ENCODE measurements at places on chromosomes 2 and 18. TPM values are rescaled to one million over a fixed set of nuclear protein-coding genes. Genes with fewer than 3 reads are reported as not detected.

The FAM136A gene
- total RNA-seq = 21.7 TPM

DNA sequence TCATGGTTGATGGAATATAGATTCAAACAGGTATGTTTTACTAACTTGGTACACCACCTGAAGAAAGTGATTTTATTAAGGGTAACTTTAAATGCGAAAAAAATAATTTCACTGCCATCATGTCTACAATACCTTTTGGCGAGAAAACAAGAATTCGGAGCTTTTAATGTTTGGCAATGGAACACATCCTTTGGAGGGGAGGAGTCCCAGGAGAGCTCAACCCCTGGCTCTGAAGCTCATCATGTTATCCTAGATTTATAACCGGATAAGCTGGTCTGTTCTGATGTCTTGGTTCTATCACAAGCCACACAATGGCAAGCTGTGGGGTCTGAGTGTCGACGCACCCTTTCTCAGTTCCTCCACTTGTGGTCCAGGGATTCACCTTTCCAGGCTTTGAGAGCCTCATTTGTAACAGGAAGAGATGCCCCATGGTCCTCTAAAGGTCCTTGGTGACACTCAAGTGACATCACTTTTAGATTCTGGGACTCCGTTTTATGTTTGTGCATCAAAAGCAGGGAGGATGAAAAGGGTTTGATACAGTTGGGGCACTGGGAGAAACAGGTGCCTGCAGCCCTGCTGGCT is 172.7 kb downstream of the BCL2 start:
- DNase-seq = no peak

DNA sequence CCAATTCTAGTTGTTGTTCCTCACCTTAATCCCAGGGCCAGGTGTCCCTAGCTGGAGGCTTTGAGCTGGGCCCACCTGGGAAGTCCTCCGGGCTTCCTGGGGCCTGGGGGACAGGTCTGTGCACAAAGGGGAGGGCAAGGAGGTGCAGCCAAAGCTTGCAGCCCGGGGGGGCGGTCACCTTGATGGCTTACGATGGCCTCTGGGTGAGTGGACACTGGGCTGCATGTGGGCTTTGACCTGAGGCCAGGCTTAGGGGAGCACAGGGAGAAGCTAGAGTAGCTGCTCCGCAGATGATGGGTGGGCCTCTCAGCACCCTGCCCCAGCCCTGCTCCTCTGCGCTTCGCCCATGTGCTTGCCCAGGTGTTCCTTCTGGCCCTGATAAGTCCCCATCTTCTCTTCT is 41.8 kb upstream of the HAAO start:
- peak; percentile 63 for DNase-seq

The DSC3 gene
- total RNA-seq = 1.6 TPM

- peak; percentile 53 for DNase-seq
Observed at GRCh38 chr18:78727057-78727739, 252.4 kb upstream of the SALL3 start.

GRCh38 chr2:3249476-3249962 is 128.1 kb downstream of the EIPR1 start:
- no peak for DNase-seq

The PLB1 gene
- total RNA-seq = 4.2 TPM

The ICA1L gene
- 2.3 TPM for total RNA-seq

- DNase-seq = no peak
Observed at GRCh38 chr18:73579698-73580097, 567.9 kb downstream of the FBXO15 start.

The SESTD1 gene
- 107 TPM for total RNA-seq

The UGT1A10 gene
- total RNA-seq = not detected

DNA sequence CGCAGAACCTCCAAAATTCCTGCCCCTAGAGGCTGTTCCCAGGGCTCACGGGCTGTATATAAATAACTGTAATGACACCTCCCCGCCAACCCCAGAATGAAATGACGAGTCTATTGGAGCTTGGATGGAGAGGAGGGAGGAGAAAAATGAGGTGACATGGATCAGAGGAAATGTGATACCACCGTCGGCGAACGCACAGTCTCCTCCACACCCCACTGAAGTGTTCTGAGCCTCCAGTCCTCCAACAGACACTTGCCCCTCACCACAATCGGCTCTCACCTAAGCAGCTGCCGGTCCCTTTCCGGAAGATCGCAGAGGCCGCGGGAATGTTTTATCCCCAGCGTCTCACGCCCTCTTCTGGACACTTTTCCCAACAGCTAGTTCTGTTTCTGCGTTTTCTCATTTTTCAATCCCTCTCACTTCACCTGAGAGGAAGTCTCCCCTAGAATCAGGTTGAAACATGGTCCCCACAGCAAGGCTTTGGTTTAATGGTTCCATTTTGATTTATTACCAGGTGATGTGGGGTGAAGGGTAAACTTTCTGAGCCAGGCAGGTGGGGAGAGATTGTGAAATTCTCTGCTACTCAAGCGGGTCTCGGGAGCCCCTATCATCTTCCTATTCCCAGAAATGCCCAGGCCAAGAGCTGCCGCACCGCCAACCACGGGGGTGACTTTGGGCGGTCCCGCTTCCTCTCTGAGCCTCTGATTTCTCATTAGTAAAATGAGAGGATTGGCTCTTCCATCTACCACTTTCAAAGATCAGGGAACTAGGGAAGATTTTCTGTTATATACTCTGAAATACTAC is 9.1 kb upstream of the MYO5B start:
- no peak for DNase-seq

- no peak for DNase-seq
Observed at GRCh38 chr2:127011231-127011661, 95.7 kb downstream of the BIN1 start.

DNA sequence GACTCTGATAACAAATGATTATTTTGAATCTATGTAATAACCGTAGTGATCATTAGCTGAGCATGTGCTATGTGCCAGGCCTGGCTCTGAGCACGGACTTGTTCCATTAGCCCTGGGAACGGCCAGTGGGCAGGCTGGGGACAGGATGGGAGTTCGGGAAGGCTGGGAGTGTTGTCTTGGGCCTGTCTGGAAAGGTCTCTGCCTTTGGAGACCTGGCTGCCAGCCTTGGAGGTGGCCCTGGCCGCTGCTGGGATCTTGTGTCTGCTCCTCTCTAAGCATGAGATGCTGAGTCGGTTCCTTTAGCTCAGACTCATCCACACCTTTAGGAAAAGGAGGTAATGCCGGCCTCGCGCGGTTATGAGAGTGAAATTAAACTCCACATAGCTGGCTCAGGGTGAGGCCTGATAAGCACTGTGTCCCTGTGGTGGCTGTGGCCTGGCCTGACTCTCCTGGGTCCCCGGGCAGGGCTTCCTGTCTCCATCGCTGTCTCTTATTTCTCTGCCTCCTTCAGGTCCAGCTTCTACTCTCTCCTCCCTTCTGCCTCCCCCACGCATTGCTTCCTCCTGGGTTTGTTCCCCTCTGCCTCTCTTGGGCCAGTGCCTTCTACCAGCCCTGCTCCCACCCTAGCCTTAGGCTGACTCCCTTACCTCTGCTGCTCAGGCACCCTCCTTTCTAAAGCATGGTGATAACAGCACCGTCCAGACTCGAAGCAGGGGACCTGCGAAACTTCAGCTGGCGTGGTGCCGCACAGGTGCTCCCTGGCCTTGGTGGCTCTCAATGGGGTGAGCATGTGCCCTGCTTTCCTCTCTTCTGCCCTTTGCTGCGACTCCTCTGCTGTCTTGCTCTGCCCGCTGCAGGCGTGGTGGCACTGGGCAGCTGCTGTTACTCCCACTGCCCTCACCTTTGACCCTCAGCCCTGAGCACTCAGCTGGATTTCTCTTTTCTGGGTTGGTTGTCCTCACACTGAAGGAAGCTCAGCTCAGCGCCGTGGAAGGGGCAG is 41.8 kb downstream of the NCK2 start:
- no peak for DNase-seq

- DNase-seq = no peak
Observed at GRCh38 chr2:172282944-172283343, 144.4 kb upstream of the ITGA6 start.

GRCh38 chr2:181743723-181744031 is 63.4 kb upstream of the NEUROD1 start:
- no peak for DNase-seq

DNA sequence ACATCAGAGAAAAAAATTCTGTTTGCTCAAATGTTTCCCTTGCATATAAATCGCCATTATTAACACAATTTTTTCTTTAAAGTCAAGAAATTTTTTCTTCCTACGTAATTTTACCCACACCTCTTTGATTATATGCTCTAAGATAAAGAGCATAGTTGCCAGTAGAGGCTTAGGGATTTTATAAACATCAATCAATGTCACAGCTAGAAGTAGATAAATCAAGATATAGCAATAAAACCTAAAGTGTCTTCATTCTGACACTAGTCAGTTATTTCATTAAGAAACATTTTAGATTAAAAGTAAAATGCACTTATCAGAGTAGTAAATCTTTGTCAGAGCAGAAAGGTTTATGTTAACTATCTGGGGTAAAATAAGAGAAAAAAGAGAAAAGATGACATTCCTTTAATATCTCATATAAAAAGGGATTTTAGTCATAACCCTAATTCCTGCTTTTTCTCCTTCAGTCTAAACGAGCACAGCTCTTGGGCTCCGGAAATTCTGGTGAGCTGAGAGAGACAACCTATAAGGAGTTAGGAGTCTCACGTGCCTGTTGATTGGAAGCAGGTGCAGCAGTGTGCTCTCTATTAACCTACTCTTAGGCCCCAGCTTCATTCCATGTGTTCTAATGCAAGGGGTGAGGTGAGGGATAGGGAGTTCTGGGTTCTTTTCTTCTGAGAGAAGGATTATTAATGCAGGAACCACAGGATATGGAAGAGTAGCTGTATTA is 172.4 kb upstream of the GULP1 start:
- no peak for DNase-seq

The EPHA4 gene
- 31.9 TPM for total RNA-seq

DNA sequence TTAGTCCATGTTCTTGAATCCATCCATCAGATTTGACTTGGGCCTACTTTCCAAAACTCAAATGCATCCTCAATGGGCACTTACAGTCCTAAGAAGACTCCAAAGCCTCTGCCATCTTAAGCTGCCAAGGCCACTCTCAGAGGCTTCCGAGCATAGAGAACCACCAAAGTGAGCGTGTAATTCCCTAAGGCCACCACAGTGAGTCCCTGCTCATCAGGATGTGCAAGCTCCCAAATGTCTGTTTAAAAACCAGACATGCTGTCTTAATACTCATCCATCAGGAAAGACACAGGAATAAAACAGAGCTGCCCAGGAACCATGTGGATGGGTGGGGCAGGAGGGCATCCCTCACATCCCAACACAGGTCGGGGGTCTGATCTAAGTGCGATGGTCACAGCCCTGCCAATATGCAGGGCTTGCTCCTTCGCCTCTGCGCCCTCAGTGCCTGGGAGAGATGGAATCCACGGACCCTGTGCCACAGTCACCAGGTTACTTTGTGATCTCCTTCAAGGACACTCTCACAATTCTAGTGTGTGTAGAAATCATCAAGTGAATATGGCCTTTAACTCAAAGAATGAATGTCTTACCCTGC is 80.4 kb downstream of the POLR1A start:
- DNase-seq = no peak

The RGPD4 gene
- total RNA-seq = 0.23 TPM

The LIMS3 gene
- 3.1 TPM for total RNA-seq

GRCh38 chr18:76970770-76971559 is 148.6 kb downstream of the ZNF236 start:
- DNase-seq = peak; percentile 74

DNA sequence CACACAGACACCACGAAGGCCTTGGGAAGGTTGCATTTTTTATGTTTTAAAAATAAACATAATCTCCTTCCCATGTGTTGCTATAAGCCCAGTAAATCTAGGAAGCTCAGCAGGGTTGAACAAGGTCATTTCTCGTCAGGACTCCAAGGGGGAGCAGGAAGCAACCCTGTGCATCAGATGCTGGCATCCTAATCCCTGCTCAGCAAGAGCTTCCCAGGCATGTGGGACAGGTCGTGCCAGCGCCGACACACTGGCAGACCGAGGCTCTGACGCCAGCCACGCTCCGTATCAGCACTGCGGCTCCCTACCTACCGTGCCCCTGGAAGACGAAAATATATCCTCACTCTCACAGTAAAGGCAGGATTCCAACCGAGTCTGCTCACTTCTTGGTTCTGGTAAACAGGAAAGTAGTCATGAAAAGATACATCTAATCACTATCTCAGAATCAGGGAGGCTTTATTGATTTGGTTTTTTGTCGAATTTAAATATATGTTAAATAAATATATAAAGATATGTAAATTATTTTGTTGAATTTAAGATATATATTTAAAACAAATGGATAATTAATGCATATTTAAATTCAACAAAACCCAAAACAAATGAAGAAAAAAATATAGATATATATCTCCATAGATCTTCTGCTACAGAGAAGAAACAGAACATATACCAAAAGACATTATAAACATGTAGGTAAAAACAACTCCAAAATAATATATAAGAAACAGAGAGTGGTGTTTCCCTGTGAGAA is 61.4 kb downstream of the TXNL1 start:
- no peak for DNase-seq

GRCh38 chr2:132790207-132790785 is 120.3 kb upstream of the LYPD1 start:
- no peak for DNase-seq

DNA sequence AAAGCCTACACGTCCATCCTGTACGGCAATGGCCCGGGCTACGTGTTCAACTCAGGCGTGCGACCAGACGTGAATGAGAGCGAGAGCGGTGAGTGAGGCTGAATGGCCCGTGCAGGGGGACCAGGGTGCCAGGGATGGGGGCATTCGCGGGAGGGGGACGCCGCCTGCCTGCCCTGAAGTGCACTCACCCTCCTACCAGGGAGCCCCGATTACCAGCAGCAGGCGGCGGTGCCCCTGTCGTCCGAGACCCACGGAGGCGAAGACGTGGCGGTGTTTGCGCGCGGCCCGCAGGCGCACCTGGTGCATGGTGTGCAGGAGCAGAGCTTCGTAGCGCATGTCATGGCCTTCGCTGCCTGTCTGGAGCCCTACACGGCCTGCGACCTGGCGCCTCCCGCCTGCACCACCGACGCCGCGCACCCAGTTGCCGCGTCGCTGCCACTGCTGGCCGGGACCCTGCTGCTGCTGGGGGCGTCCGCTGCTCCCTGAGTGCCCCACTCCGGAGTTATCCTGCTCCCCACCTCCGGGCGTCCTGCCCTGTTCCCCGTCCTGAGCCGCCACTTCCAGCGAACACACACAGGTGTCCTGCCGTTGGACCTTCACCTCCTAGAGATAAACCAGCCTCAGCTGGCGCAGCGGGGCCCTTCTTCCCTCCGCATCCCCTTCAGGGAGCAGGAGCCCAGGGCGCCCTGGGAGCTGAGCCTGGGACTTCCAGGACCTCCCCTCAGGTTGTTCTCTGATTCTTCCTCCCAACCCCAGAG is 2.9 kb downstream of the ALPI start:
- peak; percentile 56 for DNase-seq

- no peak for DNase-seq
Observed at GRCh38 chr2:102296449-102296848, 14.9 kb upstream of the IL1RL1 start.

GRCh38 chr2:138023976-138024375 is 59.7 kb downstream of the HNMT start:
- no peak for DNase-seq

DNA sequence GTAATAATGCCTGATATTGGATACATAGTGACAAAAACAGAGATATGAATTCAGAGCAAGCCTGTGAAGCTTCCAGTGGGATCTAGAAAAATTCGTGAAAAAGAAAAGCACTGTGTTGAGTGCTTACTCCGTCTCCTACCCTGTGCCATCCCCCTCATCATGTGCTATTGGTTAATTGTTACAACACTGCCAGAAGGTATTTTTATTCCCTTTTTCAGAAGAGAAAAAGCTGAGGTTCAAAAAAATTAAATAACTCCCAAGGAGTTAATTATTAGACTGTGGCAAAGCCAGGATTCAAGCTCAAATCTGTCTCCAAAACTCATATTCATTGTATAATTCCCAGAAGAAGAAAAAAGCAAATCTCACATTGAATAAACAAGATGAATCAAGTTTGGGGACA is 735.5 kb upstream of the ACVR2A start:
- no peak for DNase-seq
